Type B pancreatic cell (in vitro differentiated cells): ENCODE measurements at places on chromosomes 7 and 10.

DNA sequence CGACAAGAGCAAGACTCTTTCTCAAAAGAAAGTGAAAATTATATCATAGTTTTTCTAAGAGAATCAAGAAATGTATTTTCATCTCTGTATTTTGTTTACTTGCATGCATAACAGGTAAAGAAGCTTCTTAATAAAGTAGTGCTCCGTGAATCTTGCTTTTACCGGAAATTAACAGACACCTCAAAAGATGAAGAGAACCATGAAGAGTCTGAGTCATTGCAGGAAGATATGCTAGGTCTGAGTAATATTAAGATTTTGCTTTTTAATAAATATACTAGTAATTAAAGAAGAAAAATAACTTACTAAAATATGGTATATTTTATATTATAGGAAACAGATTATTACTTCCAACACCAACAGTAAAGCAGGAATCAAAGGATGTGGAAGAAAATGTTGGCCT lies 39.5 kb upstream of the STOX1 start:
- no peak for DNase-seq

DNA sequence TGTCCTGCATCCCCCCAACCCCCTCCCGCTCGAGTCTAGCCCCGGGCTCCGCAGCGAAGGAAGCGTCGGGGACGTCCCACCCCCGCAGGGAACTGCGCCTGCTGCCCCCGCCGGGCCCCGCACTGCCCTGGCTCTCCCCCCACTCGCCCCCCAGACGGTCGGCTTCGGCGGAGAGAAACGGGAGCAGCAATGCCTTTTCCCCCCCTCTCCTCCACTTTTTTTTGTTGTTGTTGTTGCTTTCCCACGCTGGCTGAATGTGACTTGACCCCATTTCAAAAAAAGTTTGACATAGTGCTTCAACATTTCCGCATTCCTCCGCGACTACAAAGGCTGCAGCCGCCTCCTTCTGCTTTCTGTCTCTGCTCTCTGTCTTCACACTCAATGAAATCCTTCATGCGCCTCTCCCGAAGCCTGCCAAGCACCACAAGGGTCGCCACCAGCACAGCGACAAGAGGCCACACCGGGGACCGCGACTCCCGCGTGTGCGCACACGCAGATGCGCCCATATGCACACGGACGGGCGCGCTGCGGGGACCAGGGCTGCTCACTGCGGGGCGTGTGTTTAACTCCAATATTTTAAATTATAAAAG lies 1.0 kb downstream of the CDK6 start:
- DNase-seq: peak; percentile 72

DNA sequence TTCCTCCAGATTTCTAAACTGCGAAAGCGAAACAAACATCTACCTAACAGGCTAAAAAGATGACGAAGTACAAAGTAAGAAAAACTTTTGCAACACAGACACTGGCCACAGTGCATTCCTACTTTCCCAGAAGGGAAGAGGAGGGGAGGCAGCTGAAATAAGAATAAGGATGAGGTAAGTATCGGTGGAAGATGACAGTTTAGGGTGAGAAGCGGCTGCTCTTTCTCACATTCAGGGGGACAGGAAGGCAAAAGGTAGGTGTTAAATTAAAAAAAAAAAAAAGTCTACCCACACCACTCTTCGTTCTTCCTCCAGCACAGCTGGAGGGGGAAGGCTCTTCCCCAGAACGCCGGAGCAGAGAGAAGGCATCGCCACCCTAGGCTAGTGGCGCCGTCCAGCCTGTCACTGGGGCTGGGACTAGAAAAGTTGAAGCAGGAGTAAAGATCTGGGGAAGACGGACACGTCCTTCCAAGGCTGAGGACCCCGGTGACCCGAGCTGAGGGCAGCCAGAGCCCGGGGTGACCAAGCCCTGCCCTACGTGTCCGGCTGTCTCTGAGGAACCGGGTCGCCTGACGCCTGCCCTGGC lies 846 bp downstream of the DNAJC1 start:
- DNase-seq: no peak

DNA sequence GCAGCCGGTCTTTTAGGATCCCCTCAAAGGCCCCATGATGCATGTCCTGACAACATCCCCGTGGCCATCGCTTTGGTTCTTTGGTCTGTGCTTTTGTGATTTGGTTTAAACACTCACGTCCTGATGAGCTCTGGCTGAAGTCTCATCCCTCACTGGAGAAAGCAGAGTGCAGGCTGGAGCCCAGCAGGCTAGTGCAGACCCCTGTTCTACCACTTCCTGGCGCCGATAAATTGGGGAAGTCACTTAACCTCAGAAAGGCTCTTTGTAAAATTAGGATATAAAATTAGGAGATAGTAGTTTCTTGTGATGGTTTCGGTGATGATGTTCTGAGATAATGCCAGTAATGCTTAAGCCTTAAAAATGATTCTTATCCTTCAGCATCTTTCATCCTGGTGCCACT lies 307.6 kb downstream of the GFRA1 start:
- no peak for DNase-seq

DNA sequence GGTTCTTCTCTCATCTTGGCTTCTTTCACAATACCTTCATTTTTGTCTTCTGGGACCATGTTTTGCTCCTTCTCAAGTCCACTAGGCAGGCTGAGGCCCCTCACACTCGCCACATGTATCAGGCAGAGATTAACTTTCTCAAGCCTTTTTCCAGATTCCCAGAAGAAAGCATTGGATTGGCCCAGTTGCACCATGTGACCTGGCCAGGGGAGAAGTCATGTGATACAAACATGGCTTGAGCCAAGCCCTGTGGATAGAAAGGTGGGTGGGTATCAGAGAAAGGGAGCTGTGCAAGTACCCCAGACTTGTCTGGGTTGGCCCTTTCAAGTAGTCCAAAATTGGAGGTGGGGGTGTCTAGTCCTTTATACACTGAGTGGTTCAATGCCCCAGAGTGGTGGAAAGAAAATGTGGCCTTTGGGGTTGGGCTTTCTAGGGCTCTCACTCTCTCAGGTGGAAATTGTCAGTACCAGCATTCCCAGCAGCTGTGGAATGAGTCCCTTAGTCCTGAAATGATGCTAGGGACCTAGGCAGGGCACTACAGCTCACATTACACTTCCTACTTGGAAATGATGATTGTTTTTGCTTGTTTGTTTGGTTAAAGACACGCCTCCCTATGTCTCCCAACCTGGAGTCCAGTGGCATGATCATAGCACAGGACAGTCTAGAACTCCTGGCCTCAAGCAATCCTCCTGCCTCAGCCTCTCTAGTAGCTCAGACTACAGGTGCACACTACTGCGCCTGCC lies 36.9 kb upstream of the C10orf67 start:
- no peak for DNase-seq

- no peak for DNase-seq
Observed at GRCh38 chr7:76220185-76221057, 18.7 kb downstream of the SRRM3 start.

DNA sequence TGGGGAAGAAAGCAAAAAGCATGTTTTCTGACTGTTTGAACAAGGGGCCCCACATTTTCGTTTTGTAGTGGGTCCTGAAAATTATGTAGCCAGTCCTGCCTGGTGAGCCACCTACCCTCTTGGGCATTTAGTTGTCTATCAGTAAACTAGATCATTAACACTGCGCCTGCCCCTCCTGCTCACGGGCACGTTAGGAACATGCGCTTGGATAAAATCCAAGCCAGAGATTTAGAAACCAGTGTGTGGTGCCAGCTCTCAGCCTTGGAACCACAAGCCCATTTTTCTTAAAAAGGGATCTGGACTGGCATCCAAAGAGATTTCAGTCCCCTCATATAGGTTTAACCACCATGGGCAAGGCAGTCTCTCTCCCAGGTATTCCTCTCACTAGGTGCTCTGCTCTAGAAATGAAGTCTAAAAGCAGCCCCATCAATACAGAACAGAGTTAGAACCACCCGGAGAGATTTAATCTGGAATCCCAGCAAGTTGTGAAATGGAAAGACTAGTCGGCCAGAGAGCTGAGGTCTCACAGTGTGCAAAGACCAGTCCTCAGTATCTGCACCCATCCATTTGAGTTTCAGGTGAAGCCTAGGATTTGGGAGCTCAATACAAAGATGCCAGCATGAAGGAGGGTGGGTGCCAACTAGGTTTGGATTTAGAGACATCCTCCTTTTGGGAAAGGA lies 123.9 kb upstream of the TCF7L2 start:
- no peak for DNase-seq

DNA sequence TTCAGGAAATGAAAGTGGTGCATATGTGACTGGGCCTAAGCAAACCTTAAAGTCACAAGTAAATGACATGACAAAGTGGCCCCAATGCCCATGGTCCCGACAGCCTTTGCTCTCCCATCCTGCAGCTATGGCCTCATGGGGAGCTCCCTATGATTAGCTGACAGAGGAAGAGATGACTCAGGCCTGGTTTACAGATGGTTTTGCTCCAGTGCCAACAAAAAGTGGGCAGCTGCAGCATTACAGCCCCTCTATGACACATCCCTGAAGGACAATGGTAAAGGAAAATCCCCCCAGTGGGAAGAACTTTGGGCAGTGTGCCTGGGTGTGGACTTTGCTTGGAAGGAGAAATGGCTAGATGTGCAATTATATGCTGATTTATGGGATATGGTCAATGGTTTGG lies 105.1 kb upstream of the ADCY1 start:
- DNase-seq: no peak

GRCh38 chr7:127741764-127742375 lies 89.9 kb downstream of the SND1 start:
- DNase-seq: no peak

DNA sequence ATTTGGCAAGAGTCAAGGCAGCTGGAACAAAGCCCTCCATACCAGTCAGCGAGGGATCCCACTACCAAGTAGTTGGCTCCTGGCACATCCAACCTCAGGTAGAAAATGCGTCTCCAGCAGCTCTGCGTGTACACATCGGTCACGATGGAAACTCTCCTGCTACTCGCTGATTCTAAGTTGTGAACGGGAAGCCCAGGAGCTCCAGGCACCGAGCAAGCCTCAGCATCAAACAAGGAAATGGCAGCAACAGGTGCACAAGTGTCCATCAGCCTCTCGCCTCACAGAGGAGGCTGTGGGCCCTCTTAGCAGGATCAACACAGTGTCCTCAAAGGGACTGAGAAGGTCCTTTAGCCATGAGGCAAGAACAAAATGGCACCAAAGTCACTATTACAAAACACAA lies 127.0 kb downstream of the TCERG1L start:
- no peak for DNase-seq

DNA sequence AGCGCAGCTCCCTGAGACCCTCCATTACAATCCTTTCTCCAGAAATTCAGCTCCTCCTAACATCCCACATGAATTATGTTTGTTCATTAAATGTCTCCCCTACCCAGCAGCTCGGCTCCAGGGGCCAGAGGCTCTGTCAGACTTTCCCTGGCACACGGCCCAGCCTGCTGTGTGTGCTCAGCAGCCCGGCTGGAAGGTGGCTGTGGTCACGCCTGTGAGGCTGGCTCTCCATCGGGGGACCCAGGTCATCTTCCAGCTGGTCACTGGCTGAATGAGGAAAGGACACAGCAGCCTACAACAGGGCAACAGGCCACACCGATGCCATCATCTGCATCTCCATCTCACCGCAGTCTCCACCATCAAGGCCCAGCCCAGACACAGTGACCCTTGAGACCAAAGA lies 219.8 kb downstream of the MAD1L1 start:
- no peak for DNase-seq

- DNase-seq: no peak
Observed at GRCh38 chr7:30168835-30169573, 34.2 kb downstream of the MTURN start.

- no peak for DNase-seq
Observed at GRCh38 chr7:41136551-41136950, 566.3 kb downstream of the INHBA start.

DNA sequence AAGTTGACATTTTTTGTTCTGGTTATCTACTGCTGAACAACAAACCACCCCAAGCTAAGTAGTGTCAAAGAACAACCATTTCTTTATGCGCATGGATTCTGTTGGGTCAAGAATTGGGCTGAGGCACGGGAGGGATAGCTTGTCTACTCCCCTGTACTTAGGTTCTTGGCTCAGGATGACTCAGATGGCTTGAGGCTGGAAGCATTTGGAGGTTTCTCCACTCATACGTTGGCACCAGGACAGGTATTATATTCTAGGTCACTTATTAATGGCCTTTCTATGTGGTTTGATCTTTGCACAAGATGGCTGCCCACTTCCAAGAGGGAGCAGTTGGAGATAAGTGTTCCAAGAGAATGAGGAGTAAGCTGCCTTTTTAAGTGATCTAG lies 11.8 kb upstream of the TFAM start:
- DNase-seq: no peak

DNA sequence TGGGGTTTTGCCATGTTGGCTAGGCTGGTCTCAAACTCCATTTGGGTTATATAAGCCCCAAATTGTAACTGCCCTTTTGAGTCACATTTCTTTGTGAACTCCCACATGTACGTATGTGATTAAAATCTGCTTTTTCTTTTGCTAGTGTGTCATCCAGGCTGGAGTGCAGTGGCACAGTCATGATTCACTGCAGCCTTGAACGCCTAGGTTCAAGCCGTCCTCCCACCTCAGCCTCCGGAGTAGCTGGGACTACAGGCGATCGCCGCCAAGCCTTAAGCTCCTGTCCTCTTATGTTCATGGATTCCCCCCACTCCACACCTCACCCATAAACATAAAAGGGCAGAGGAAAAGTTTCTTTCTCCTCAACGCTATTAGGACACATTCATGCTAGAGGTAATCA lies 4.4 kb upstream of the SMC3 start:
- no peak for DNase-seq

- DNase-seq: no peak
Observed at GRCh38 chr7:2701832-2702593, 14.0 kb downstream of the AMZ1 start.

GRCh38 chr7:107025449-107026103 lies 18.9 kb upstream of the PRKAR2B start:
- no peak for DNase-seq

DNA sequence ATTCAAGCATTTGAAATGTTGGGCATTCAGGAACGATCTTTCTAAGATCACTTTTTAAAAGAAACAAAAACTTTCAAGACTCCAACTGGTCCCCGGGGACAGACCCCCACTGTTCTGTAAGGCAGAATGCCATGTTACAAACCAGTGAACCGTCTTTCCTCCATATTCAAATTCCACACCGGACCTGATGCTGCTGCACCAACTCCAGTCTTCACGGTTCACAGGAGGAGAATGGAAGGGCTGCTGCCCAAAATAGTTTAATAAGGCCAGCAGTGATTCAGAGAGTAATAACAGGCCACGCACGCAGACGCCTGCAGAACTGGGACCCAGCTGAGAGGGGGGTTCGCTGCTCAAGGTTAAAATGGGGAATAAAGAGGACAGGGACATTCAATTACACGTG lies 47.2 kb downstream of the OSBPL3 start:
- no peak for DNase-seq

DNA sequence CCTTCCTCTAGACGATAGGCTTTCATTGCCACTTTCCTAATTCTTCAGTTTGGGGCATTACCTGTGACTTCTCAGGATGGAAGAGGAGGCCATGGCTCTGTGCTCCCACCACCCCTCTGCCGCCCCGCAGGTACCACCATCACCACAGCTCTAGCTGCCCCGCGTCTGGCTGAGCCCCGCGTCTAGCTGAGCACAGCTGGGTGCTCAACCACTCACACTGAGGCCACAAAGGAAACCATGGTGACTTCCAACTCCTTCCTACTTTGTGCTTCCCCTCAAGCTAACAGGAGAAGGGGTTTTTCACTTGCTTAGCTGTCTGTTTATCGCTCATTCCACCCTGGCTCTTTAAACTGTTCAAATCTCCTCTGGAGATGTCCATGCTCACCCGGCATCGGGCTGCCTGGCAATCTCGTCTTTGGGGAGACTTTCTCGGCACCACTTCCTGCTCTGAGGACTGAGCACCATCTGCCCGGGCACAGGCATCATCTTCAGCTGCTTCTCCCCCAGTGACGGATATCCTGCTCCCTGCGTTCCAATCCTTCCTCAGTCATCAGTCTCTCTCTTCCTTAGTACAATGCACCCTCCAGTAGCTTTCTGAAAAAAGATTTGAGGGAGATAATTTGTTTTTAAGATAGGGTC lies 59.4 kb downstream of the MAD1L1 start:
- DNase-seq: no peak
